ENCODE measurements at places on chromosomes 13 and 19.
A peak's percentile ranks its signal among the peaks of the same experiment; 100 is the strongest.

DNA sequence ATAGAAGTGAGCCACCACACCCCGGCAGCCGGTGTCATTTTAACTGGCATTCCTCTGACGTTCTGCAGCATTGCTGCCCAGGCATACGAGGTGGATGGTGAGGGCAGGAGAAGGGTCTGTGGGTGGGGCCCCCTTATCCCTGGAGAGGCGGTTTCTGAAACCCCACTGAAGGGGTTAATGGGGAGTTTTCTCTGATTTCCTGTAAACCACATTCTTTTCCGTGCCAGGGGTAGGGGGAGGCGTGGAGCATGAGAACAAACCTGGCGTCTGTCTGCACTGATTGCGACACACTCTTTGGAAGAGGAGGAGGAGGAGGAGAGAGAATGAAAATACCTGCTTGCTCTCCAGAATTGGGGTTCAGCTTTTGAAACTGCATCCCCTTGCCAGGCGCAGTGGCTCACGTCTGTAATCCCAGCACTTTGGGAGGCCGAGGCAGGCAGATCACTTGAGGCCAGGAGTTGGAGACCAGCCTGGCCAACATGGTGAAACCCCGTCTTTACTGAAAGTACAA lies 2.7 kb upstream of the C3 start:
- peak; percentile 69 for DNase-seq

GRCh38 chr13:60608954-60609353 lies 211.9 kb downstream of the TDRD3 start:
- no peak for DNase-seq

DNA sequence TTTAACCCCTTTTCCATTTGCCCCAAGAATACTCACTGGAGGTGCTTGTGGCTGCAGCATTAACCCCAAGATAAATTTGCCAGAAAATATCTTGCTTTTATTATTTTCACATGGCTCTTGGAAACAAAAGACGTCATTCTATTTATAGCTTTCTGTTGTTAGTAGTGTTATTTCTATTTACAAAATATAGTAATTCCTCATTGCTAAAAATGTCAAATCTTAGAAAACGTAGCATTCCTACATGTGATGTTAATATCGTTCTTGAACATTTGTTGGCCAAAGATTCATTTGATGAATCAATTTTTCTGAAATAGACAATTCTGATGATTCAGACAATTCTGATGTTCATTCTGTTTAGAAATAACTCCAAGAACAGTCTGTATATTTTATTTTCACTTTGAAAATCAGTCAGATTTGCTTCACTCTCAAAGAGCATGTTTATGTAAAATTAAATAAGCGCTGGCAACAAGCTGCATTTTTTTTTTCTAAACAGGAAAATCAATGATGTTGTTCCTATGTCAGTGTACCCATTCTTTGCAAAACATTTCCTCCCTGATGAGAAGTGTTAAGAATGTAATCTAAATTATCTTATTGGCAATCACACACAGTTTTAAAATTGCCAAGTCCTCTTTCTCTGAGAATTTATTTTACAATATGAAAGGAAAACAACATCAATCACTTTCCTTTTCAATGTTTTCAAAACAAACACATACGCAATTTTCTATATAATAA lies 334.0 kb downstream of the KCTD12 start:
- no peak for DNase-seq

- no peak for DNase-seq
Observed at GRCh38 chr13:94009701-94010100, 469.8 kb downstream of the DCT start.

DNA sequence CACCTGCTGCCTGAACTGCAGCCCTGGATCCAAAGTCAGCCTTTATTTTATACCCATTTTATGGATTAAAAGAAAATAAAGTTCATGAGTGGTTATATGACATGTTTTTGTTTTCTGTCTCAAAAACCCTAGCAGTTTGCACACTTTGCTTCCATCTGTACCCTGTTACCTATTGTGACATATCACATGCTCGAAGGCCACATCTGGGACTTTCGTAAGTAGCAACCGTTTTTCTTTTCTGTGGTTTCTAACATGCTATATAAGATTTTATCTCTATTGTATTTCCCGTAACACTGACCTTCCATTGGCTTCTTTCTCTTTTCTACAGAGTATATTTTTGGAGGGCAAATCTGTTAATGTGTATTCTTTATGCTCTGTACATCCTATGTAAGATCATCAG lies 1007.2 kb downstream of the PCDH9 start:
- no peak for DNase-seq

- no peak for DNase-seq
Observed at GRCh38 chr13:77349365-77349764, 22.5 kb upstream of the MYCBP2 start.

- no peak for DNase-seq
Observed at GRCh38 chr13:95222733-95223018, 78.6 kb downstream of the ABCC4 start.

DNA sequence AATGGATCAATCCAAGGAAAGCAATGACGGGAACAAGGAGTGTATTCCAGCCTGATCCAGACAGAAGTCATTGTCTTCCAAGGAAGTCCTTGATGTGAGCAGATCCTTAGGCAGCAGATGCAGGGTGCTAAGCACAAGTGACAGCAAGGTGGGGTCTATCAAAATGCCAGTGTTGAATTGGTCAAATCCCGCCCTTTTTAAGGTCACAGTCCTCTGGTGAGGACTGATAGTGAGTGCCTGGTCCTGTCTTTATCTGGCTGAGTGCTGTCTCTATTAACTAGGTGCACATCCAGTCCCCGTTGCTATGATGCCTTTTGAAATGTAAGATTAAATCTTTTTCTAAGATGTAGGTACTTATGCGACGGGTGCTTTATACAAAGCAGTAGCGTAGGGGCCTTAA lies 1.3 kb upstream of the LAMP1 start:
- no peak for DNase-seq

- peak; percentile 71 for DNase-seq
Observed at GRCh38 chr19:51552996-51553725, 17.9 kb upstream of the ZNF175 start.

GRCh38 chr13:44969551-44970484 lies 19.5 kb downstream of the NUFIP1 start:
- no peak for DNase-seq

DNA sequence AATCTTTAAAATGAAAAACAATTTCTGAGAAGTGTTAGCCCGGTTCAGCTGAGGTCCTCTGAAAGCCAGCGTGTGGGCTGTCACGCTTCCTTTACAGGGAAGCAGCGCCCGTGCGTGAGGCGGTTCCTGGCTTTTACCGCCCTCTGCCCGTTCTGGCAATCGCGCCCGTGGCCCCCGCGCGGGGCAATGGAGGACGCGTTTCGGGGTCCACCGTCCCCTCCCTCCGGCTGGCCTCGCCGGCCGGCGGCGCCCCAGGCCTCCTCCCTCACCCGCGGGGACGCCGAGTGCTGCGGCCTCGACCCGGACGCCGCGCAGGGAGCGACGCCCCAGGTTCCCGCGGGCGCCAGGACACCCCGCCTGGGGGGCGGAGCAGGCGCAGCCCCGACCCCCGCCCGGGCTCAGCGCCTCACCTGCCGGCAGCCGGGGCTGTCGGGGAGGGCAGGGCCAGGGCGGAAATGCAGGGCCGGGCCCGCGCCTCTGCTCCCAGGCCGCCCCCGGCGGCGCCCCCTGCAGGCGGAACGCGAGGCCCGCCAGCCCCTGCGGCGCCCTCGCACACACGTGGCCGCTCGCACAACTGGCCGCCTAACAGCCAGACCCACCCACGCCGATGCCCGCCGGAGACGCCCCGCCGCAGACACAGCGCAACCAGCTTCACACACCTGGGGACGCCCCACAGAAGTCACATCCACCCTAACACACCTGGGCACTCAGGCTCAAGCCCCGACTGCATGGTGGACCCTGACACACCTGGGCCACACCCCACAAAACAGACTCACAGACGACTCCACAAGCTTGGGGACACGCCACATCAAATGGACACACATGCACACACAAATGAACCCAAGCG lies at the start of gene GGACT:
TSS of gene GGACT (minus strand) at position 459 of the 847 bp plus-strand sequence. CDS start 56,198 bp downstream, outside the sequence.
- peak; percentile 77 for DNase-seq

- DNase-seq, result no peak
Observed at GRCh38 chr13:51243832-51244231, 21.6 kb downstream of the FAM124A start.

DNA sequence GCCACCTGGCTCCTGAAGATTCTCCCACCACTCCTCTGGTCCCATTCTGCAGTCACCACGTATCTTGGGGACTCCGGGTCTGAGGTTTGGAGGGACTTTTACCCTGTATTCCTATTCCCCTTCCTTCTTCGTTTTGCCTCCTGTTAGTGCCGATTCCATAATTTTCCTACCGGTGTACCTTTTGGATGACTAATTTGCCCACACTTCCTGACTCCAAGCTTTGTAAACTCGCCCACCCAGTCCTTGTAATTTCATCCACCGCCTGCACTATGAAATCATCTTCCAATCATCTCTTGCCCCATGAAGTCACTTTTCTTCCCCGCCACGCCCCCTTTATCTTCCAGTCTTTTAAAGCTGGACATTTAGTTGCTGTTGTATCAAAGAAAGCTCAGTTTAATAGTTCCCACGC lies 572 bp downstream of the UCHL3 start:
- no peak for DNase-seq

- no peak for DNase-seq
Observed at GRCh38 chr19:13102416-13102665, 317 bp downstream of the LYL1 start.

DNA sequence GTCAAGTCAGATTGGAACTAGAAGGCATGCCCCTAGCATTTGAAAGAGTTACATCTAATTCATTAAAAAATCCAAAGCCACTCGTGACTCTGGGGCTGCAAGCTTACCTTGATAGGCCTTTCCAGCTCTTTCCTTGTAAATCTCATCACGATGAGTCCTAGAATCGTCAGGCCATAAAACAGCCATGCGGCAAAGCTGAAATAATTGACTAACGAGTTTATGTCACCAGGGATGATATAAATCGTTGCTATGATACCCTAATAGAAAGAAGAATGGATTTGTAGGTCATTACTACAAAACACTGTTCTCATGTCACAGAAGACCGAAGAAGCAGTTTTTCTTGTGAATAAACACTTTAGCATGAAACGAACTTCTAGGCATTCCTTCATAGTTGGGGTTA lies 27.5 kb downstream of the SLC7A9 start:
- DNase-seq, result no peak

DNA sequence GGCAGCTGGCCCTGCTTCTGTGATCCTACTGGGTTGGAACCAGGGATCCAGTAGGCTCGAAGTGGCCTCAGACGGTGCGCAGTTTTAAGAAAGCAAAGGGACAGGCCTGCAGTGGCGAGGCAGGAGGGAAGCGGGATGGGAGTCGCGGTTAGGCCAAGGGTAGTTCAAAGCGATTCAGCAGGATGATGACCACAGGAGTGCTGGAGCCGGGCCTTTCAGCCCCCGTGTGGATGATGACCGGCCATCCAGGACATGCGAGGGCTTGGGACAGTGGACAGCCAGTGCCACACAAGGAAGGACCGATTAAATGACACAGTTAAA lies 854 bp downstream of the RNASEH2B start:
- no peak for DNase-seq

- DNase-seq, result no peak
Observed at GRCh38 chr13:71775966-71776365, 91.0 kb downstream of the DACH1 start.

GRCh38 chr19:56314018-56314380 lies 640 bp downstream of the ZSCAN5A start:
- no peak for DNase-seq

DNA sequence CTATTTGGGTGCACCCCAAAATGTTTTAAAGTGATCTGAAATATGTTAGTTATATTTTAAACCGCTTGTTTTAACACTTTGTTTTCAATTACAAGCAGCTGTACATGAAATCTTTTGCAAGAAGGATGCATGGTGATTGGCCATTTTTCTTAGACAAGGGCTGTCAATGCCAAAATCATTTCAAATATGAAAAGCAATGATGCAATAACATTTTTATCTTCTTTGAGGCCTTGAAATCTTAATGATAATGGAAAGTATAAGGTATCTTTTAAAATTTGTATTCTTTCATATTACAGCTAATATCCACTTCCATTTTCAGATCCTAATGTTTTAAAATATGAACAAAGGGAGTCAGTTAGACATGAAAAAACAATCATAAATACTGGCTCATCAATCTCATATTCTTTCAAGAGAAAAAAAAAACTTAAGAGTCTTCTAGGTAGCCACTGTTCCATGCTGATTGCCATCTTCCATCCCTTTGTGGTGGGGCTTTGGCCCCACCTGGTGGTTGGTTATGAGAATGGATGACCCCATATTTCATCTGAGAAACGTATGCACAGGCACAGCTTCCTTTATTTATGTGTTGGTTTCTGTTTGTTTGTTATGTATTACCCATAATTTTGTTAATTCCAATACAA lies 330.3 kb upstream of the MIR17HG start:
- DNase-seq, result peak; percentile 13

GRCh38 chr19:45508861-45509691 lies 1.8 kb downstream of the VASP start:
- DNase-seq, result peak; percentile 80

GRCh38 chr13:77871596-77871995 lies 47.0 kb downstream of the EDNRB start:
- DNase-seq, result no peak

- DNase-seq, result no peak
Observed at GRCh38 chr13:99033814-99034213, 56.0 kb upstream of the DOCK9 start.

GRCh38 chr19:8528500-8528899 lies 14.5 kb upstream of the ZNF414 start:
- DNase-seq, result no peak

GRCh38 chr19:7200736-7201135 lies 93.5 kb downstream of the INSR start:
- DNase-seq, result no peak

GRCh38 chr13:57815600-57815999 lies 184.1 kb downstream of the PCDH17 start:
- DNase-seq, result no peak

DNA sequence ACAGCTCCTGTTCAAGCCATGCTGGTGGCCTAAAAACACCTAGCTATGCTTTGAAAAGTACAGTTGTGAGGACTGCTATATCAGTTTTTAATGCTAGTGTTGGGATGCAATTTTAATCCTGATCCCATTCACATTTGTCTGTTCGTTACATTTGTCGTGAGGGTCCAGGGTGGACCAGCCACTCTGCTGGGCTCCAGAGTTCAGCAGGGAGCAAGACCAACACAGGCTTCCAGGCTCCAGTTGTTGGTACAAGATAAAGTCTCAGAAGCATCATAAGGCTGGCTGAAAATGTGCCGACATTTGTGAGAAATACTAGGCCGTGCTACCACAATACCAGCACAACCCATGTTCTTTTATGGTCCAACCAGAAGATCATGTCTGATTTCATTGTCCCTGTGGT lies 210.6 kb downstream of the SLC7A1 start:
- DNase-seq, result no peak

All from psoas muscle (tissue), 8 donors.